ENCODE measurements at places on chromosomes 11 and 22.

- no peak for DNase-seq
These were observed 122.8 kb downstream of the SHANK2 start for GRCh38 chr11:71129624-71130023.

- no peak for DNase-seq
These were observed 13.5 kb downstream of the OPCML start for GRCh38 chr11:133518702-133519264.

GRCh38 chr11:115869780-115870431, 365.7 kb upstream of the CADM1 start:
- peak; percentile 58 for DNase-seq

DNA sequence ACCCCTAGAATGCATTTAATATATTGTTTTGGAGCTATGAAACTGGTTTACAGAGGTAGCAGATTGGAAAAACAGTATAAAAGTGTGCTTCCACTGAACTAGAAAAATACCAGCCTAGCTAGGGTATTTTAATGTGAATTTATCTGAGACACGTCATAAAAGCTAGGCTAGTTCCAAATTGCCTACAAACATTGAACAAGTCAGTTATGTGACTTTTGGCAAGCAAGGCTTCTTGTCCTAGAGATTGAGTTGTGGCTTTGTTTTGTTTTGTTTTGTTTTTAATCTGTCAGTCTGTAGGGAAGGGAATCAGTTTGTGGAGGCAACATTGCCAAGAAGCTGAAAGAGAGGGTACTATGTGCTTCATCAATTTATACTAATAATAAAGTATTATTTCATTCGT, 24.2 kb downstream of the RTN3 start:
- no peak for DNase-seq

DNA sequence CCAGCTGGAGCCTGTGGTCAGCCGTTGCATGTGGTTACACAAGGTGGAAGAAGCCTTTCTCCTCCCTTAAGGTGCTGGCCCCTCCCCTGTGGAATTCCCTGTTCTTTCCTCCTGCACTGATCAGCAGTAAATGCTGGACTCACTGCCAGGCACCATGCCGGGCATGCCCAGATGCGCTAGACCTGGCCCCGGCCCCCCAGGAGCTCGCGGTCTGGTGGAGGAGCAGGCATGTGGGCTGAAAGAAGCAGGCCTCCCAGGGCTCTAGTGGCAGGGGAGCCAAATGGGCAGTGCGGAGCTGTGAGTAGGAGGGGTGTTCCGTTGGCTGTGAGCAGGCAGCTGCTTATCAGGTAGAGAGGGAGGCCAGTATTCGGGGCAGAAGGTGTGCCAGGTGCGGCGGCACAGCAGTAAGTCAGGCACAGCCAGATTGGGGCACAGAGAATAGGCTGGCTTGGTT, 10.2 kb downstream of the DGKZ start:
- DNase-seq = no peak

DNA sequence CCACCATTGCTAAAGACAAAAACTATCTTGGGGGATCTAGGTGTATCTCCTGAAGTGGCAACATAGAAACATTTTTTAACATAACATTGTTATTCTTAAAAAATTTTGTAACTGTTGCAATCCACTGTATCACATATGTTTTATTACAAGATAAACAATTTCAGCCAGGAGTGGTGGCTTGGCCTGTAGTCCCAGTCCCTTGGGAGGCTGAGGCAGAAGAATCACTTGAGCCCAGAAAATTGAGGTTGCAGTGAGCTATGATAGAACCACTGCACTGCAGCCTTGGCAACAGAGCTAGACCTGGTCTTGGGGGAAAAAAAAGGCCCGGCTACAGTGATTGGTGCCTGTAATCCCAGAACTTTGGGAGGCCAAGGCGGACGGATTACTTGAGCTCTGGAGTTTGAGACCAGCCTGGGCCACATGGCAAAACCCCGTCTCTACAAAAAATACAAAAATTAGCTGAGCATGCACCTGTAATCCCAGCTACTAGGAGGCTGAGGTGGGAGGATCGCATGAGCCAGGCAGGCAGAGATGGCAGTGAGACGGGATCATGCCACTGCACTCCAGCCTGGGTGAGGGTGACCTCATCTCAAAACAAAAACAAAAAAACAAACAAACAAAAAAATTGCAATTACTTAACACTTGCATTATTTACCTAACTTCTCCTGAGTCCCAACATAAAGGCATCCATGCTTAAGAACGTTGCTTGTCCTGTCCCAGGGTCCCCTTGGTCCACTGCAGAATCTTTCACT, 1.5 kb upstream of the DEPDC5 start:
- no peak for DNase-seq

All from GM20000 (cell line).